ENCODE measurements at places on chromosomes 4 and X.
A peak's percentile ranks its signal among the peaks of the same experiment; 100 is the strongest.

DNA sequence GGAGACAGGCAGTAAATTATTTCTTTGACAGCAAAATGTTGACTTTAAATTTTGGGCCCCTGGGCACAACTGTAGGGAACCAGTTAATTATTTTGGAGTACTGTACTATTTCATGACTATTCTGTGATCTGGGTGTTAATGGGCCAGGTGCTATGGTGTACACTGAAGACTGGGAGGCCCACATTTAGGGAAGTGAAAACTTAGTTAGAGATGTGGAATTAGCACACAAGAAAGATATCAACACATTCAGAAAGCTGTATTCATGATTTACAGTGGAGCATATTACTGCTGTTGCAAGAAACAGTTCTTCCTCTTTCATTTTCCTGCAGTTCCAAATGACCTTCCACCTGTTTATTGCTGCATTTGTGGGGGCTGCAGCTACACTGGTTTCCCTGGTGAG is 12.4 kb downstream of the PLP1 start:
- no peak for DNase-seq

- DNase-seq, result no peak
Observed at GRCh38 chr4:3599951-3600350, 67.7 kb upstream of the LRPAP1 start.

DNA sequence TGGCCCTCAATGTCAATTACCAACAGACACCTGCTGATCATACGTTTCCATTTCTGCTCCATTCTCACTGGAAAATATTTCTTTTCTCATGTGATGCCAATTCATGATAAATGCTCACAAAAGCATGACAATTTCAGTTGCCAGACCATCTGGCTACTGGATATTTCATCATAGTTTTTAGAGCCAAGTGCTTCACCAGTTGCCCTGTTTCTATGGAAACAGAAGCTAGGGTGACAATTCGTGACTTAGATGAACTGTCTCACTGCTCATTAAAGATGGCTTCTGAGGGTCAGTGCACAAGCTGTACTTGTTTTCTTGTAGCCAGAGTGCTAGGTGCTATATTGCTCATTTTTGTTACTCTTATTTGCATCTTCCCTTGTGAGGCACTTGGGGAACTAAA is 184.9 kb downstream of the COMMD8 start:
- DNase-seq, result no peak

DNA sequence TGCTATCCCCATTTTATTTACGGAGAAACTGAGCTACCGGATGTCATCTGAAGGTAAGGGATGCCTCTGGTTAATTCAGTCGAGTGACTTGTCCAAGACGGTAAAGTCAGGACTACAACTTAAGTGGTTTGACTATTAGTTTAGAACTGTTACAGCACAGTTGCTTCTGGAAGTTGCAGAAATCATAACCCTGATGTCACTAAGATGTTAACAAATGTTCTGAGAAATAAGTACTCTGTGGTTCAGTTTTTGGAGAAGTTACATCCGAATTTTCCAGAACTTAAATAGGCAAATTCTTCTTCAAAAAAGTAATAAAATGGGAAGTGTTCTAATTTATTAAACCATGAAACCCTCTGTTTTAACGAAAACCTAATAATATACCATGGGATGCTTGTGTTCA is 3.1 kb downstream of the PPA2 start:
- DNase-seq, result no peak

GRCh38 chr4:155974996-155975395 is 21.3 kb upstream of the CTSO start:
- DNase-seq, result no peak

DNA sequence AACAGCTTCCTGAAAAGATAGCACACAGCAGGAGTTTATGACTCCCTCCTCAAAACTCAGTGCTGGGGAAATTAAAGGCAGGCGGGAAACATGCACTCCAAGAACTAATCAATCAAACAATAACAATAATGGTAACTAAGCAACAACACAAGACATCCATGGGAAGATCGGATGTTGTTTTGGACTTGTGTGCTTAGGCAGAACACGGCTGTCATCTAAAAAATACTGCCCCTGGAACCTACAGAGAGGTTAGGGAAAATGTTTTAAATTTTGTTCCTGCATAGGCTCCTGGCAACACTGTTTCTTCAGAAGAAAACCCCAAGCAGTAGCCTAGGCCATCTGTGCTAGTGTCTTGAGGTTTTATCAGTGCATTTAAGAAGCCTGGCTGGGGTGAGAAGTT is 1378.2 kb downstream of the STIM2 start:
- no peak for DNase-seq

- peak; percentile 71 for DNase-seq
Observed at GRCh38 chr4:140049024-140049848, 104.7 kb downstream of the MAML3 start.

GRCh38 chrX:18119856-18120255 is 100.8 kb downstream of the BEND2 start:
- DNase-seq, result no peak

GRCh38 chr4:94352996-94353395 is 10.4 kb upstream of the HPGDS start:
- no peak for DNase-seq

- DNase-seq, result no peak
Observed at GRCh38 chr4:6469144-6469543, 3.3 kb downstream of the PPP2R2C start.

- no peak for DNase-seq
Observed at GRCh38 chr4:30696191-30696590, 24.0 kb upstream of the PCDH7 start.

- DNase-seq, result no peak
Observed at GRCh38 chr4:129094347-129094746, 1.0 kb upstream of the SCLT1 start.

GRCh38 chr4:25449270-25449669 is 72.2 kb downstream of the ANAPC4 start:
- no peak for DNase-seq

- no peak for DNase-seq
Observed at GRCh38 chr4:28221536-28221935, 1360.9 kb downstream of the STIM2 start.

DNA sequence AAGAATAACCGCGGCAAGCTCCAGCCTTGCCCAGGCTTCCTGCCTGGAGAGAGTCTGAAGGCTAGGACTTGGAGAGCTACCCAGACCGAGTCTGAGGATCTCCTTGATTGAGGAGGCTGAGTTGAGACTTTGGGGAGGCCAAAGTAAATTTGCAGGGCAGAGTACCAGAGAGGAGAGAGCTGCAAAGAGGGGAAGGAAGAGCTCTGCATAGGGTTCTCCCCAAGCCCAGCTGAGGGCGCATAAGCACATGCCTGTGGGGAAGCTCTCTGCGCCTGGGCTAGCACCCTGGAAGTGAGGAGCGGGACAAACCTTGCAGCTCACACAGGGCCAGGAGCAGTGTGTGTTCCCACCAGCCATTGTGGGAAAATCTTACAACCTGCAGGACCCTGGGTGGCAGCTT is 56.1 kb downstream of the FAM193A start:
- DNase-seq, result no peak

GRCh38 chrX:21004835-21005234 is 369.4 kb upstream of the CNKSR2 start:
- DNase-seq, result no peak

DNA sequence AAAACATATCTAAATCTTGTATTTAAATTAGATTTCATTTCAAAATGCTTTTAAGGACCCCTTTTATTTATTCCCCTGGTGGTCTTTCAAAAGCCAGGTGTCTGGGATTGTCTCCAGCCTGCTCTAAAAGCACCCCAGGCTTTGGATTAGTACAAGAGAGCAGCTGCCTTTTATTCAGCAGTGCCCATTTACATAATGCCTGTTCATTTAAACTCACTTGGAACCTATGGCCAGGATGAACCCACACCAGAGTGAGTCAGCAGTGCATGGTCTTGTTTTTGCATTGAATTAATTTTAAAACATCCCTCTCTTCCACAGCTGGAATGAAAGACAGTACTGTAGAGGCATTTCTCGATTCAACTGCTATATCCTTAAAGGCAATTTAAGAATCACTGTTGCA is 64.1 kb upstream of the TENM3 start:
- DNase-seq, result no peak

DNA sequence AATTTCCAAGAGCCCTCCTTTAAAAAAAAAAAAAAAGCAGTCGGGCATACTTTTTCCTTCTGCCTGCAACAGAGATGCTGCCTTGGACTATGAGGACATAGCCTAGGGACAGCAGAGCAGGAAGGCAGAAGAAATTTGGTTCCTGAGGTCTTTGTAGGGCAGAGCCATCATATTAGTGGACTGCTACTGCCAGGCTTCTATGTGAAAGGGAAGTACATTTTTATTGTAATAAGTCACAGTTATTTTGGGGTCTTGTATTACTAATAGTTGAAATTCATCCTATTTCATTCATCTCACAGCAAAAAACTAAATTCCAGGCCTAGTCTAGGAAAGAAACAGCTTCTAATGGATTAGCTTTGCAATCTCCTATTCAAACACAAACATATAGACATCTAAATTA is 211.2 kb downstream of the NSUN7 start:
- DNase-seq, result no peak

DNA sequence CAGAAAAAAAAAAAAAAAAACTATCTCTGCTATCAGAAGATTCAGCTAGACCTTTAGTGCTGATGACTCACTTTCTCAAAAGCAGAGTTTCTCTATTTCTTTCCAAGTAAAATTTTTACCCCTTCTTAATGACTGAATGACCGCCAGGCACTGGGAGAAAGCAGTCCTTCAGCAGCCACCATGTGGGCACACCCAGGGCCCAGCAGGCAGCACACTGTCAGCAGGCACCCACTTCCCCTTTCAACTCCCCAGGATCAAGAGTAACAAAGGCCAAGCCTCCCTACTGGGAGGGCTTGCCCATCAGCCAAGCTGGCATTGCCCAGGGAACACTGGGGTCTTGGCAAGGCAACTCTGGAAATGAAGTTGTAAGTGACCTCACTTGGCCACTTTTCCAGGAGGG is 201.9 kb upstream of the MAMLD1 start:
- no peak for DNase-seq

DNA sequence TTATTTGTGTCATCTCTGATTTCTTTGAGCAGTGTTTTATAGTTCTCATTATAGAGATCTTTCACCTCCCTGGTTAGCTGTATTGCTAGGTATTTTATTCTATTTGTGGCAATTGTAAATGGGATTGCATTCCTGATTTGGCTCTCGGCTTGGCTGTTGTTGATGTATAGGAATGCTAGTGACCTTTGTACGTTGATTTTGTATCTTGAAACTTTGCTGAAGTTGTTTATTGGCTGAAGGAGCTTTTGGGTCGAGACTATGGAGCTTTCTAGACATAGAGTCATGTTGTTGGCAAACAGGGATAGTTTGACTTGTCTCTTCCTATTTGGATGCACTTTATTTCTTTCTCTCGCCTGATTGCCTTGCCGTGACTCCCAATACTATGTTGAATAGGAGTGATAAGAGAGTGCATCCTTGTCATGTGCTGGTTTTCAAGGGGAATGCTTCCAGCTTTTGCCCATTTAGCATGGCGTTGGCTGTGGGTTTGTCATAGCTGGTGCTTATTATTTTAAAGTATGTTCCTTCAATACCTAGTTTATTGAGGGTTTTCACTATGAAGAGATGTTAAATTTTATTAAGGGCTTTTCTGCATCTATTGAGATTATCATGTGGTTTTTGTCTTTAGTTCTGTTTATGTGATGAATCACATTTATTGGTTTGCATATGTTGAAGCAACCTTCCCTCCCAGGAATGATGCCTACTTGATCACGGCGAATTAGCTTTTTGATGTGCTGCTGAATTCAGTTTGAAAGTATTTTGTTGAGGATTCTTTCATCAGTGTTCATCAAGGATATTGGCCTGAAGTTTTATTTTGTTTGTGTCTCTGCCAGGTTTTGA is 72.7 kb upstream of the BOD1L1 start:
- DNase-seq, result no peak

- no peak for DNase-seq
Observed at GRCh38 chr4:21757248-21757647, 191.3 kb downstream of the KCNIP4 start.

DNA sequence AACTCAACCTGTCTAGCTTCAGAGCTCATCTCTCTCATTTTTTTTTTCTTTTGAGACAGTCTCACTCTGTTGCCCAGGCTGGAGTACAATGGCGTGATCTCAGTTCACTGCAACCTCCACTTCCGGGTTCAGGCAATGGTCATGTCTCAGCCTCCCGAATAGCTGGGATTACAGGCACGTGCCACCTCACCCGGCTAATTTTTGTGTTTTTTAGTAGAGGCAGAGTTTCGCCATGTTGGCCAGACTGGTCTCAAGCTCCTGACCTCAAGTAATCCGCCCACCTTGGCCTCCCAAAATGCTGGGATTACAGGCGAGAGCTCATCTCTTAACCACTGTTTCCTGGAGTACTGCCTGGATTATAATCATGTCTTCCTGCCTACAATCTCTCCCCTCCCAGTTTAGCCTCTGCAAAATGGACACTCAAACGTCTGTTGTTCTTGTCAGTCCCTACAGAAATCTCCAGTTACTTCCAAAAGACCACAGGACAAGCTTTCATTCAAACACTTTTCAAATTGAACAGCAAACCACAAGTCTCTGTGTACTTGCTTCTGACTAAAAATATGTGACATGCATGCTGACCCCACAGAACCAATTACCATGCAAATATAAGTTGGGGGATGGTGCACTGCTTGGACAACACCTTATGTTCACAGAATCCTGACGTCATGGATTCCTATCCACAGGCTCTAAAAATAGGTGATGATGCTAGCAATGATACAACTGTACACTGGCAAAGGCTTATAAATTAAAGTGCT is 137.2 kb downstream of the SH3KBP1 start:
- DNase-seq, result no peak

- DNase-seq, result no peak
Observed at GRCh38 chrX:12929701-12930100, 23.3 kb downstream of the TLR8 start.

GRCh38 chr4:90419124-90419711 is 292.0 kb downstream of the CCSER1 start:
- peak; percentile 15 for DNase-seq

GRCh38 chr4:156408749-156409148 is 455.1 kb upstream of the CTSO start:
- DNase-seq, result no peak

GRCh38 chr4:107258359-107258758 is 222.2 kb upstream of the DKK2 start:
- DNase-seq, result no peak

DNA sequence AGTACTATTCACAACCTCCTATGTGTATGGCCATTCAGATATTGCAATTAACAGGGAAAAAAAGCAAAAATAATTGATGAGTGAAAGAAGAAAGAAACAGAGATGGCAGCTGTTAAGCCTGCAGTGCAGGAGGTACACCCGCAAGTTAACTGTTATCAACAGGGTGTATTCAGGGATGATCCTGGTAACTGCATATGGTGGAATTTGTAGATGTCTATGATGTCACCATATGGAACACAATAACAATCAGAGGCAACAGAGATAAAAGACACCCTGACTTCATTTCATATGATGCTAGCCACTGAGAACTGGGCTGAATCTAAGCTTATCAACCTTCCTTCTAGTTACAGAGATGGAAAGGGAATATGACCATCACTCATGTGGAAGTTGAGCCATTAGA is 96.5 kb downstream of the PDGFC start:
- DNase-seq, result no peak

GRCh38 chrX:105759598-105759997 is 62.7 kb upstream of the NRK start:
- DNase-seq, result no peak

- DNase-seq, result peak; percentile 1
Observed at GRCh38 chrX:143934542-143934941, 50.7 kb downstream of the UBE2NL start.

- no peak for DNase-seq
Observed at GRCh38 chr4:8835521-8836365, 35.9 kb downstream of the HMX1 start.

Data from right kidney (tissue), 9 donors.